M059J (cell line): ENCODE measurements at places on chromosomes 5 and 9.

- no peak for DNase-seq
These were observed 24.2 kb upstream of the ZBTB34 start for GRCh38 chr9:126836216-126836615.

- no peak for DNase-seq
These were observed 43.3 kb downstream of the DOCK8 start for GRCh38 chr9:257957-258356.

DNA sequence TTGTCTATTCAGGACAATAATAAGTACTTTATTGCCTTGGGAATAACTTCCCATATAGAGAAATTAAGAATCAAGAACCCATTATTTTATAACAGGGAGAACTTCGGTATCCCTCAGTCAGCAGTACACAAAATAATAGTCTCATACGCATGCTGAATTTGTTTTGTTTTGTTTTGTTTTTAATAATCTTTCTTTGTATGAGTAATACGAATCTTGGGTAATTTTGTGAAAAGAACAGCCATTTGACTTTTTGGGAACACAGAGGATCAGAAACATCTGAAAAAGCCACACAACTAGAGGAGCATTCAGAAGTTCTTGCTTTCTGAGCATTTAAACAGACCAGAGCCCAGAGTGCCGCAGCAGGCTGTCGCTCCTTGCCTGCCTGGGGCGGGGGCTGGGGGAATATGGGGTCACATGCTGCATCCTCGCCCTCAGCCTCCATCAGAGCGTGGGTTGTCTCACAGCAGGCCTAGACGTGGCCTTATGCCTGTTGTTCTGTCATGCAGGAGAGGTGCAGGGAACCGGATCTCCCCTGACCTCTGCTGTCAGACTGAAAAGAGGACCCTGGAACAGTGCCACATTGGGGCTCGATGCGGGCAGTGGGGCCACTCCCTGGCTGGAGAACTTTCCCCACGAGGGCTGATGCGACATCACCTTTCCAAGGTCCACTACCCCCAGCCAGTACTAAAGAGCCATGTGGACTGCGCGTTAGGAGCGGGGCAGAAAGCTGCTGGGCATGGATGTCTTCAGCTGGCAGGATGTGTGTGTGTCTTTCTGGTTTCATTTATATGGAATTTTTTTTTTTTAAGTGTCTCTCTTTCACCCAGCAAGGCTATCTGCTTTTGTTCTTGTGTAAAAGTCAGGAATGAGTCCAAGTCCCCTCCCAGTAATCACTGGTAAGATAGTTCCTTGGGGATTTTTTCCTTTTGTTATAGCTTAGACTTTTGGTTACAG is 133.4 kb upstream of the OTULINL start:
- DNase-seq: peak; percentile 65

DNA sequence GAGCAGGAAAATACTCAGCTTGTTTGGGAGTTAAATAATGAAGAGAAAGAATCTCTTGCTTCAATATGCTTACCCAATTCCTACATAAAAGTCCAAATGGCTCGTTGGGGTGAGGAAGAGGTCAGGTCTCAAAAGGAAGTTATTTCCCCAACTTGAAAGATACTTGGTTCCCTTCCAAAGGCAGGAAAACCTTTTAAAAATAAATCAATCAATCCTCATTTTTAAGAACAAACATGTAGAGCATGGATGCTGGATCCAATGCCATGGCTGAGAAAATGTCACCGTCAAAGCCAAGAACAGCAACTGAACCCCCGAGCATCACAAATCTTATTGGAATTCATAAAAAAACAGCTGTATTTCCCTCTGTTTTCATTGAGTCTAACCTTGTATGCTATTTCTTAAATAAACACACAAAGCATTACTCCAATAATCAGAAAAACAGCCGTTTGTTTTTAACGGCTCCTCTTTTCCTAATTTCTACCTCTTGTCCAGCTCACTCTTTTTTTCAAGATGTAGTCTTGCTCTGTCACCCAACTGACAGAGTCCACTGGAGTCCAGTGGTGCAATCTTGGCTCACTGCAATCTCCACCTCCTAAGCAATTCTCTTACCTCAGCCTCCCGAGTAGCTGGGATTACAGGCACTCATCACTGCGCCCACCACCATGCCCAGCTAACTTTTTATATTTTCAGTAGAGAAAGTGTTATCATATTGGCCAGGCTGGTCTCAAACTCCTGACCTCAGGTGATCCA is 140.7 kb downstream of the GNA14 start:
- no peak for DNase-seq

DNA sequence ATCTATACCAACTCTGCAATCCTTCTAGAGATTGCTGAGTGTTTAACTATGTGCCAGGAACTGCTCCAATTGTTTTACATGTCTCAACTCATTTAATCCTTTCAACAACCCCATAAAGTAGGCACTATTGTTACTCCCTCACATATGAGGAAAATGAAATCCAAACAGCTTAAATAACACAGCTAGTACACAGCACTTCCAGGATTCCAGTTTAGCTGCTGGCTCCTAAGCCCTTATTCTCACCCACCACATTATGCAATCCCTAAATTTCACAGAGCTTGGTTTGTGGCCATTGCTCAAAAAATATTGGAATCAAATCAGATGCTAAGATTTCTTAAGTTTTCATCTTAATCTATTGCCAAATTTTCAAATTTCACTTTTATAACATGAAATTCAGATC is 84.9 kb downstream of the PRELID2 start:
- no peak for DNase-seq

DNA sequence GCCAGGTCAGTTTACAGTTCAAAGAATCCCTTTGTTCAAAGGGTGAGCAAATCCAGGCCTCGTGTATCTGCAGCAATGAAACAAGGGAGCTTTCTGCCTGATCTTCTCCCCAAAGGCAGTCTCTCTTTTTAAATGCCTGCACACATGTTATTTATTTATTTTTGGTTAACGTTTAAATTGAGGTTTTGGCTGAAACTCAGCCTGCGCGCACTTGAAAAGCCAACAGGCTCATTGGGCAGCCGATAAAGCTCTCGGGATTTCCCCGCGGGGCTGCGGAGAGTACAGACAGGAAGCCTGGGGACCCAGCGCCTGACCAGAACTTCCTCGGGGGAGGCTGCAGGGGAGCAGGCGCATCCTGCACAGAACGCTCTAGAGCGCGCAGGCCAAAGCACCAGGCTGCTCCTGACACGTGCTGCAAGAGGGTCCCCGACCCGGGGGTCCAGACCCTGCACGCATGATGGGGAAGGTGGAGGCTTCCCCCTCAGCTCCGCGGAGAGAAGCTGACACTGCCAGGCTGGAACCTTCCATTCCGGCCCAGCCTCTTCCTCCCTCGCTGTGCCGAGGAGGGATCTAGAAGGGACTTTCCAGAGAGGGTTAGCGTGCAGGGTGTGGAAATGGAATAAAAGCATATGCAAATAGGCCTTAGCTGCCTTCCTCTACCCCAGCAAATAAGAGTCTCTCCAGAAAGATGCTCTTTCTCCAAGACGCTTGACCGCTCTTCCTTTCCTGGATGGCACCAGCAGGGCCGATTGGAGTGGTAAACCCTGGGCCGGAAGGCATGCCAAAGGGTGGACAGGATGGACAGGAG is 46.1 kb downstream of the PTTG1 start:
- DNase-seq: peak; percentile 94

DNA sequence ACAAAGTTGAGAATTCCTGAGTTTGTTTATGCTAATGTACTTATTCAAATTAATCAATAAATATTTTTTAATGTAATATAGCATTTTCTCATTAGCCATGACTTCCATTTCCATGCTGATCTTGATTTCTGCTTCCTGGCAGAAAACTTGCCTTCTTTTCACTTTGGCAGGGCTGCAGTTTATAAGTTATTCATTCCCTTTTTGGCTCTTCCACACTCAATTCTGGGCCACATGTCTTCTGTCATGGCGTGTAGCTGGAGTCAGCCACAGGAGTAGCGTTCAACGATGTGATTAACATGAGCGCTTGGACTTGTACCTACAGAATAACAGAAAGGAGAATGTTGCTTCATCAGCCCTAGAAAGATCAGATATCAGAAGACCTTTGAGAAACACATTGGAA is 172.9 kb downstream of the CFAP90 start:
- no peak for DNase-seq

- DNase-seq: no peak
These were observed 138.4 kb downstream of the GHR start for GRCh38 chr5:42561656-42562055.

DNA sequence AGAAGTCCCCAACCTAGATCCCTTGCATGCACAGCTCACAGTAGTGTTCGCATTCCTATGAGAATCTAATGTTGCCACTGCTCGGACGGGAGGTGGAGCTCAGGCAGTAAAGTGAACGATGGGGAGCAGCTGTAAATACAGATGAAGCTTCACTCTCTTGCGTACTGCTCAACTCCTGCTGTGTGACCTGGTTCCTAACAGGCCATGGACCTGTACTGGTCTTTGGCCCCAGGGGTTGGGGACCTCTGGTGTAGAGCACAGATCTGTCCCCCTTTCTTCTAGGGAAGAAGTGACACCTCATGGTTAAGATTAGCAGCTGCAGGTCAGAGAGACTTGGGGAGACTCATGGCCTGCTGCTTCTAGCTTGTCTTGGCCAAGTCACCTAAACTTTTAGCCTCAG is 7.1 kb downstream of the ARHGEF28 start:
- DNase-seq: no peak

- no peak for DNase-seq
These were observed 131.3 kb downstream of the ZDHHC21 start for GRCh38 chr9:14561929-14562405.

DNA sequence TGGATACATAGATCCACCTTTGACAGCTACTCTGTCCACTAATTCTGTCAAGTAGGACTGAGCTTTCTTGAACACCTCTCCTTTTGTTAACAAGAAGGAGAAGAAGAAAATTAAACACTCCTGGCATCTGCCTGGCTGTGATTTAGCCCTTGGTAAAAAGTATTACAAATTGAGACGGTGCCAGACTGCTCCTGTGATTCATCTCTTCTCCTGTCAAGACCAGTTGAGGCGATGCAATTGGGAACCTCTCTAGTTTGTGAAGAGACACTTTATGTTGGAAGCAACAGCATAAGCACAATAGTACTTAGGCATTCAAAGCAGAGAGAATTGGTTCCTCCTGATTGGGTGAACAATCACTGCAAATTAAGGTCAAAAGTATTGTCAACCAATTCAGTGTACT is 72.7 kb downstream of the GHR start:
- peak; percentile 17 for DNase-seq
